ENCODE measurements at places on chromosomes 7 and 10.

DNA sequence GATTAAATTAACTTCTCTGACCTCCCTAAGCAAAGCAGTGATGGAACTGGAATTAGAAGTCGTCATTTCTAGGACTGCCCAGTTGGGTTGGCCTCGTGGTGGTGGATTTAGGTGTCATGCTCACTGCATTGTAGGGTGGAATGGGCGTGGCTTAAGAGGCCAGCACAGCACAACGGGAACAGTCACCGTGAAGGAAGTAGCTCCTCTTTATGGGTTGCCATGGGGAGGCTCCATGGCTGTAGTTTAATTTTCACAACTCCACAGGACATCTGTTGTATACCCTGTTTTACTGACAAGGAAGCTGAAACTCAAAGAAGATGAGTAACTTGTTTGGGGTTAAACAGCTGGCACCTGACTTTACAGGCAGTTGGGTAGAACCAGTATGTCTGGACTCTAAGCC, 208.3 kb downstream of the CELF2 start:
- DNase-seq = no peak

DNA sequence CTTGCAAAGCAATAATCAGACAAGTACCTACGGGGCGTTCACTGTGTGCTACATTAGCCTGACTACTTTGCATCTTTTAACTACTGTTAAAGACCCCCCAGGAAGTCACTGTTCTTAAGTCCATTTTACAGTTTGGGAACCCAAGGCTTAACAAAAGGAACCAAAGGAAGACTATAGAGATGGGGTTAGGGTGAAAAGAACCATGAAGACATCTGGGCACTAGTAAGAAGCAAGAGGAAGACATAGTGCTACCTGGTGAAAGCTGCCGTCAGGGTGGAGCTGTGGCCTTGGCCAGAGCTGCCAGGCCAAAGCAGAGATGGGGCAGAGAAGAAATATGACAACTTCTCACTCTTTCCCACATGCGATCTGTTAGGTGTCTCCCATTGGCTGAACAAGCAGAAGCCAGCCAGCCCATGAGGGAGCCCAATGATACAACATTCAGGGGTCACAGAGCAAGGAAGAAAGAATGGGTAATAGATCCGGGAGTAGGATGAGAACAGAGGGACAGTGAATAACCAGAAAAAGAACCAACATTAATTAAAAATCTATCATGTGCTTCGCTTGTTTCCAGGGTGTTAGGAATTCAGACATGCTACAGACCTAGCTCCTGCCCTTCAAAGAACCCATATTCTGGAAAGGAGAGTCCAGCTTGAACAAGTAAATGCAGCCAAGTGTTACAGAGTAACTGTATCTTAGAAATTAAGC, 85.4 kb downstream of the ARID5B start:
- DNase-seq = no peak

GRCh38 chr7:38465956-38466355, 165.2 kb downstream of the AMPH start:
- DNase-seq = no peak

GRCh38 chr7:77837966-77838365, 39.4 kb downstream of the PHTF2 start:
- DNase-seq = no peak

- no peak for DNase-seq
Measured at GRCh38 chr10:44399659-44400451, 15.0 kb upstream of the CXCL12 start.

GRCh38 chr7:73742753-73743641, 4.4 kb upstream of the ABHD11 start:
- DNase-seq = no peak

- DNase-seq = no peak
Measured at GRCh38 chr10:112637901-112638300, 190.9 kb downstream of the VTI1A start.

GRCh38 chr10:73253225-73253555, 746 bp upstream of the MRPS16 start:
- no peak for DNase-seq

GRCh38 chr10:89861584-89862301, 160.4 kb downstream of the KIF20B start:
- DNase-seq = no peak

DNA sequence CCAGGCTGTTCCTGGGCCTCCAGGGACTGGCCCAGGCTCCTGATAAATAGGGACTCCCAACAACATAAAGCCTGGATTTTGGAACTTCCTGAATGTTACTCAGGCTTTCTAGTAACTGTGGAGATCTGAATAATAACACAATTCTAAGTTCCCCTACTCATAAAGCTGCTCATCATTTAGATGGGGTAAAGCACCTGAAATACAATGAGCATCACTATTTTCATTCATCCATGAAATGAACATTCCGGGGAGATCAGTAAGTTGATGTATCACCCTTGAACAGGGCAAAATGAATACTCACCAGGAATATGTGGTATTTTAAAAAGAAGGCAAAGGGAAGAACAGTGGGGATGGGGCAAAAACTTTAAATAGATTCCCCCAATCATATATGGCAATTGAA, 48.3 kb upstream of the ATRNL1 start:
- no peak for DNase-seq

DNA sequence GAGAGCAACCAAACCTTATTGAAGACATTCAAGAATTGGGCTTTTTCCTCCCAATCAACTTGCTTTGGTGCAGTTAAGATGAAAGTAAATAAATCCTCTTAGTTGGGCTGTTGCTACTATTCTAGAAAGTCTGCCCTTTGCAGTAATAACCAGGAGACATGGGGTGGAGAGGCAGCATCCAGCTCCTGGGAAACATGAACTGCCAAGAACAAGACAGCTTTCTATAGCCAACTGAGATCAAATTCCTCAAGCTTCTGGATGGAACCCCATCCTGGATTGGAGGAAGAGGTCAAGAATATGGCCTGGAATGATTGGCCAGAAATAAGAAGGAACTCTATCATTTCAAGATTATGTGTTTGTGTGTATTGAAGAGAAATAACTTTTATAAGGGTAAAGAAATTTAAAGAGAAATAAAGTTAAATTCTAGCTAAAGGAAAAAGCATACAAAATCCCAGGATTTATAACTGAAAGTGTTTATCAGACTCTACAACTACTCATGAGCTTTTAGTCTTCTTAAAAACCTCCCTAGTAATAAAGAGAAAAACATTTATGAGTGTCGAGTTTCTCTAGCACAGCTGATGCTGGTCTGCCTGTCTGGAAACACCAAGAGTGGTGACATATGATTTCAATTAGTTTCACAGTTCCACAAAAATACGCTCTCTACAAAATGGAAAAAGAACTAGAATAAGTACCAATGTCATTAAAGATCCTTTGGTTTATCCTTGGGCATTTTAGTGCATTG, 70.1 kb upstream of the COL1A2 start:
- no peak for DNase-seq

GRCh38 chr10:14008740-14009080, 322.0 kb downstream of the FRMD4A start:
- DNase-seq = no peak

GRCh38 chr7:117808910-117809705, 64.1 kb downstream of the CTTNBP2 start:
- no peak for DNase-seq

DNA sequence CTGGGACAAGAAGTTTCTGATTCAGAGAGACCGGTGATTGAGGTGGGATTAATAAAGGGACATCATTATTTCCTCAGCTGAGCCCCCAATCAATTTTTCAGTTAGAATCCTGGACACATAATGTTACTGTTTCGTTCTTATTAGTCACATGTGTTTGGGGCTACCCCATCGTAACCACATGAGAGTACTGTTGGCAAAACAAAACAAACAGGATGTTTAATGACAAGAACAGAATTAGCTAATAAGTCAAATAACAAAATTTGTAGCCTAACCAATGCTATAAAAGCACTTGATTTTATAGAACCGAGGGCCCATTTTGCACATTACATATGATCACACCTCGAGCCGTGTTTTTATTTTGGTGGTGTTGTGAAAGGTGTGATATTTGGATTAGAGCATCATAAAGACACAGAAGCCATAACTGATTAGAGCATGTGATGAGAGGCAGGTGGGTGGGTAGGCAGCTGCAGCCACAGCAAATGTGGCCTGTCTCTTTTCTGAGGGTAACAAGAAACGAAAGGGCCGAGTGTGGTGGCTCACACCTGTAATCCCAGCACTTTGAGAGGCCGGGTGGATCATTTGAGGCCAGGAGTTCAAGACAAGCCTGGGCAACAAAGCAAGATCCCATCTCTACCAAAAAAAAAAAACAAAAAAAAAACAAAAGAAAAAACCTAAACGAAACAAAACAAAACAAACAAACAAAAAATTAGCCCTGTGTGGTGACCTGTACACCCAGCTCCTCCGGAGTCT, 1.8 kb upstream of the VWC2 start:
- DNase-seq = no peak

- no peak for DNase-seq
Measured at GRCh38 chr10:118970770-118971169, 58.7 kb upstream of the NANOS1 start.

GRCh38 chr7:143263266-143264195, at the start of gene GSTK1:
TSS of gene GSTK1 (plus strand) at chr7:143263441. CDS start at chr7:143263514, 73 bp downstream.
- no peak for DNase-seq

DNA sequence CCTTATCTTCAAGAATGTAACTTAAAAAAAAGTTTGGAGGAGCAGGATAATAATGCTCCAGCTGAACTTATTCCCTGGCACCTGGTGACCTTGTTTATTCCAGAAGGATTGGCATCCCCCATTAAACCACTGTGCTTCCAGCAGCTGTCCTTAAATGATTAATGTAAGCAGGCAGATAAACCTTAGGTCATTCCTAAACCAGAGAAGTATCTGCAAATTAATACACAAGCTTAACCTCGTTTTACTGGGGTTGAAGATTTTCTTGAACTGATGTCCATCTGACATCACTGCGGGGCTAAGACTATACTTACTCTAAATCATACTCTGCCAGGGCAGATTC, 116.1 kb upstream of the PALS2 start:
- no peak for DNase-seq

DNA sequence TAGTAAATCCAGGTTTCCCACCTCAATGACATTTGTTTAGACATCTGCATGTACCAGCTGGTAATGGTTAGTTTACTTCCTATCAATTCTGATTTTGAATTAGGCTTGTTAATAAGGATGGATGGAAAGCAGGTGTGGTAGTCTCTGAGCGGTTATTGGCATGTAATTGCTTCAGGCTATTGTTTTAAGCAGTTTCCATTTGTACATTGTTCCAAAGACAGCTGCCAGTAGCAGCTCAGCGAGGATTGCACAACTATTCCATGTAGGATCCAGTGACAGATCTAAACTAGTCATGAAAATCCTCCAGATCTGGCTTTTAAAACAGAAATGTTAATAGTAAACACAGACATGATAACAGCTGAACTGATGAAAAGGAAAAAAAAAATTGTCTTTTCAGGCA, 436.0 kb upstream of the ADARB2 start:
- no peak for DNase-seq

DNA sequence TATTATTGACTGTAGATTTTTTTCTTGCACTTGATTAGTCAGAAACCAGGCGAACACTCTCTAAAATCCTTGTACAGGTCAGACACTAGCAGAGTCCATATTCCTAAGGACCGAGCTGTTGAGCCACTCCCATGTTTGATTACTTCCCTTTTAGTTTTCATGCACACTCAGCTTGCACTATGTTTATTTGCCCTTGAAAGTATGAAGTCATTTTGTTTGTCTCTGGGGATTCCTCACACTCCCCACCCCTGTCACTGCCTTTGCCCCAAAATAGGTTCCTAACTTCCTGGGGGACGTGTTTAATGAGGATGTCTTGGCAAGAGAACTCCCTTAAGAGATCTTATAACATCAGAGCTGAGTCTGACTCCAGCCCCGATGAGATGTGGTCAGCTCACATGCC, 182.1 kb downstream of the EVX1 start:
- DNase-seq = no peak

DNA sequence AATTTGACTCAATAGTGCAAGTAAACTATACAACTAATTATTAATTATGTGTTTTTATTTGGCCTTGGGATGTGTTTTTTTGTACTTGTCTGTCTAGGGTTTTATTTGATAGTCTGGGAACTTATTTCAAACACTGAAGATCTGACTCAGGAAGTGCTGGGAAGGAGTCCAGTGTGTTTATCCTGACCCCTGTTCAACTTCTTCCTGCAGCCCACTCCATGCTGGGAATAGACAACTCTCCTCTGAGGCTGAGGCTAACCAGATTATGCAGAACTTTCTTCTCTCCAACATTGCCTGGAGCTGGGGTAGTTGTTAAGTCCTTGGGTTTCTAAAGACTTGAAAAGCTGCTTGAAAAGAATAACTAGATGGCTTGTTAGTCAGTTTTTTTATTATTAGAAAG, 6.9 kb downstream of the CISD1 start:
- DNase-seq = no peak

- DNase-seq = no peak
Measured at GRCh38 chr10:95832216-95833041, 75.3 kb upstream of the CC2D2B start.

DNA sequence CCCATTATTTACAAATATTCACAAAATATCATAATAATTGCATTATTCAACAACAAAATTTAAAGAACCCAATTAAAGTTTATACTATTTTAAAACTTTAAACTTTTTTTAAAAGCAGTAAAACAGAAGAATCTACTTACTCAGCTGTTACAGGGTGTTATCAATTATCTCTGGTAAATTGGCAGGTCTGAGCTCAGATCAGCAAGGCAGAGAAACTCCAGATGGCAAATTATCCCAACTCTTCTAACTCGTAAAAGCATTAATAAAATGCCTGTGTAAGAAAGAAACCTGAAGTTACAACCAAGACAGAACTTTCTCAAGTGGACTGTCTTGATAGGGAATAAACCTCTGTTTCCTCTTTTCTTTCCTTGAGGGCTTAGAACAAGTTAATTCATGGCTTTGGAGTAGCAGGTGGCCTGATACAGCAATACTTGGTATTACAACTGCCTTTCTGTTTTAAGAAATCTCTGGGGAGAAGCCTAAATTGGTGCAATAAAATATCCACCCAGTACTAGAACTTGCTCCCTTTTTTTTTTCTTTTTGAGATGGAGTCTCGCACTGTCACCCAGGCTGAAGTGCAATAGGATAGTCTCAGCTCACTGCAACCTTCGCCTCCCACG, 275.3 kb upstream of the MKLN1 start:
- no peak for DNase-seq

- no peak for DNase-seq
Measured at GRCh38 chr10:133104963-133105640, 17.4 kb downstream of the ADGRA1 start.

DNA sequence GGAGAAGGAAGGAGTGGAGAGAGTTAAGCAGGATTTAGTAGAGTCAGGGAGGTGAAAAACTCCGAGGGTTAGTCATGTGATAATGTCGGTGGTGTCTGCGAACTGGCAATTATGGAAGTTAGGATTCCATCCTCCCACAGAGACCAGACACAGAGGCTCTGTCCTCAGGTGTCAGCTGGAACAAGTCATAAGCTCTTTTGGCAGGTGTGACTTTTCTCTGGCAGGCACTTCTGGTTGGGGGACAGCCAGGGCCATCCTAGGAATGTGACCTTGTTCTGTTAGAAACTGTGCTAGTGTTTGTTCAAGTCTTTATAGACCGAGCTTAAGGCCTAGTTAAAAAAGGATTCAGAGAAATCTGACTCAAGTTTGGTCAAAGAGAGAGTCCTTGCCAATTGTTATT, 371.0 kb downstream of the DPP6 start:
- no peak for DNase-seq

GRCh38 chr7:88321694-88322093, 15.0 kb upstream of the STEAP4 start:
- DNase-seq = no peak

GRCh38 chr7:29734246-29734731, 72.0 kb upstream of the WIPF3 start:
- DNase-seq = no peak

- DNase-seq = no peak
Measured at GRCh38 chr10:16909961-16910792, 93.0 kb upstream of the RSU1 start.

- no peak for DNase-seq
Measured at GRCh38 chr10:132264306-132264950, 43.3 kb downstream of the STK32C start.

GRCh38 chr10:93992400-93993030, 1.2 kb upstream of the PLCE1 start:
- no peak for DNase-seq

Data from pulmonary artery endothelial cell (primary cell).